ENCODE measurements at places on chromosomes 5 and 9. TPM values are rescaled to one million over a fixed set of nuclear protein-coding genes. Genes with fewer than 3 reads are reported as not detected.

DNA sequence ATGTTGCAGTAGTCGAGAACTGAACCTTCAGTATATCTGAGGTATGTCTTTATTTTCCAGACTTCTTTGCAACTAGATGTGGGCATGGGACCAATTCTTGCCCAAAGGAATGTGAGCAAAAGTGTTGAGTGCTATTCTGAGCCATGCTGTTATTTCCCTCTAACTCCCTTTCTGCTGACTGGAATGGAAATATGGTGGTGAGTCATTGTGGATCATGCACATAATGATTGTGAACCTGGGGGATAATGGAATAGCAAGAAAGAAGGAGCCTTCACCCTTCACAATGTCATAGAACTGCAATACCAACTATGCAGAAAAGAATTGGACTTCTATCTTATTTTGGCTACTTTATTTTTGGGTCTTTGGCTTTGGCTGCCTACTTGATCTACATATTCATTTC lies 10.3 kb upstream of the DOCK2 start:
- no peaks in the 10 kb centered on the region for H3K36me3 ChIP-seq
- no peak overlapping the region for H3K27ac ChIP-seq
- H3K4me3 ChIP-seq = no peak overlapping the region
- H3K27me3 ChIP-seq = peaks cover 4% of the 10 kb centered on the region
- no peaks in the 10 kb centered on the region for H3K4me1 ChIP-seq

The DOCK2 gene
- 121 TPM for polyA plus RNA-seq

DNA sequence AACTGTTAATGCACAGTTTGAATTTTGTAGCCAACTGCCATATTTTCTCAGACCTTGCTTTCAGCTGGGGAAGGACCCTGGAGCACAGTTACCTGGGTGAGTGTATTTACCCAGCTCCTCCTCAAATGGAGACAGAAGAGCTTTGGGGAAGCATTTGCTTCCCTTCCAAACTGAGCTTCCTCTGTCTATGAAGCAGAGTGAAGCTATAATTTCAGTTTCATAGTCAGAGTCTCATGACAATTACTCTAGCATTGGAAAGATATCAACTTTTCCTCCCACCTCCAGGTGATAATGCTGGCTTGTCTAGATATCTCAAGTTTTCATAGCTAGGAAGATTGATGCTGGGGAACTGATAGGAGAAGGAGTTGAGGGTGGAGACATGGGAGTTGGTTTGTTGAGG lies 406.4 kb upstream of the CLINT1 start:
- DNase-seq = no peak
- no peaks in the 10 kb centered on the region for H3K36me3 ChIP-seq
- H3K4me3 ChIP-seq = no peak overlapping the region
- H3K27ac ChIP-seq = no peak overlapping the region

DNA sequence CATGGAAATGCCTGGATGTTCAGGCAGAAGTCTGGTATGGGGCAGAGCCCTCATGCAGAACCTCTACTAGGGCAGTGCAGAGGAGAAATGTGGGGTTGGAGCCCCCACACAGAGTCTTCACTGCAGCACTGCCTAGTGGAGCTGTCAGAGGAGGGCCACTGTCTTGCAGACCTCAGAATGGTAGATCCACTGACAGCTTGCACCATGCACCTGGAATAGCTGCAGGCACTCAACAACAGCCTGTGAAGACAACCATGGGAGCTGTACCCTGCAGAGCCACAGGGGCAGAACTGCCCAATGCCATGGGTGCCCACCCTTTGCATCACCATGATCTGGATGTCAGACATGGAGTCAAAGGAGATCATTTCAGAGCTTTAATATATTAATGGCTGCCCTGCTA lies 36.9 kb downstream of the TRIP13 start:
- no peaks in the 10 kb centered on the region for H3K36me3 ChIP-seq
- peaks cover 6% of the 10 kb centered on the region for H3K27me3 ChIP-seq
- H3K4me1 ChIP-seq = peaks cover 3% of the 10 kb centered on the region
- no peak overlapping the region for H3K4me3 ChIP-seq

The FCN2 gene
- not detected for polyA plus RNA-seq

- H3K27ac ChIP-seq = peak overlapping the region; percentile 80
- H3K4me1 ChIP-seq = peaks cover 19% of the 10 kb centered on the region
- peak overlapping the region; percentile 86 for H3K4me3 ChIP-seq
Measured at GRCh38 chr5:111757355-111758283, 625 bp upstream of the NREP start.

DNA sequence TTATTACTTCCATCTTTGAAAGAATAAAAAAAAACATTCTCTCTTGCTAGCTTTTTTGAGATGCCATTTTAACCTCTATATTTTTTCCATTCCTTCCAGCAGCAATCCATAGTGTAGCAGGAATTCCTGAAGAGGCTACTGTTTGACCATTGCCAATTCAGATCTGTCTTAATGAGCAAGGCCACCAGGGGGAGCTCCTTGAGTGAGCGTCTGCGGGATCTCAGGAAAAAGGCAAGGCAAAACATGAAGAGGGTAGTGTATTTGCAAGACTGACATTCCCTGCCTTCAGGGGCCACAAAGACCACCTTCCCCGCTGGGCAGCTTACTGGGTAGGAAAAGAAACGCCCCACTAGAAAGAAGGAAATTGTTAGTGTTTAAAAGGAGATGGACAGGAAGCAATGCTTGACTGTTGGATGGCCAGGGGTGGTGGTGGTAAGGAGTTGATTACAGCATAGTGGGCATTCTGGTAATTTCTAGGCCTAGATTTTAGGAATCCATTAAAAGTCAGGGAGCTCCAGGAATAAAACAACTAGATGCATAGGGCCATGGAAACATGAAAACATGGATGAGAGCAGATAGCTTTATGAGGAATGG lies 206.6 kb upstream of the HAPLN1 start:
- no peaks in the 10 kb centered on the region for H3K4me1 ChIP-seq
- H3K27ac ChIP-seq = no peak overlapping the region

DNA sequence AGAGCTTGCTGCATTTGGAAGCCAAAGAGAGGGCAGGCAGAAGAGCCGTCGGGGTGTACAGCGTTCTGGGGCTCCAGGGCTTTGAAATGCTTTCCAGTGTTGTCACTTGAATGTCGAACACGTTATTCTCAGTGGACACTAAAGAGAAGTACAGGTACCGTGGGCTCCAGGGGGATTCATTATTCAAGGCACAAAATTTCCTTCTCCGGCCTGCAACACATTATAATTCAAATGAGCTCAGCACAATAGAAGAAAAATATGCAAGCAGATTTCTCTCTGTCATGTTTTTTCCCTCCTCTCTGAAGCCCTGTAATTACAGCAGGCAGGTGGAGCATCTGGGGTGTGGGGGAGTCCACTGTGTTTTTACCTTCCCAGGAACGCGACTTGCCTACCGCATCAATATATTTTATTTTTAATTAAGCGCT lies 293.1 kb downstream of the ZSWIM6 start:
- H3K4me3 ChIP-seq = peak overlapping the region; percentile 69
- no peak overlapping the region for H3K27ac ChIP-seq
- peaks cover 21% of the 10 kb centered on the region for H3K4me1 ChIP-seq

GRCh38 chr9:135568026-135568425 lies 6.5 kb downstream of the PAEP start:
- no peaks in the 10 kb centered on the region for H3K4me1 ChIP-seq
- no peak overlapping the region for H3K4me3 ChIP-seq
- H3K27me3 ChIP-seq = peaks cover 4% of the 10 kb centered on the region
- no peak overlapping the region for H3K27ac ChIP-seq
- H3K36me3 ChIP-seq = no peaks in the 10 kb centered on the region
- no peak for DNase-seq

DNA sequence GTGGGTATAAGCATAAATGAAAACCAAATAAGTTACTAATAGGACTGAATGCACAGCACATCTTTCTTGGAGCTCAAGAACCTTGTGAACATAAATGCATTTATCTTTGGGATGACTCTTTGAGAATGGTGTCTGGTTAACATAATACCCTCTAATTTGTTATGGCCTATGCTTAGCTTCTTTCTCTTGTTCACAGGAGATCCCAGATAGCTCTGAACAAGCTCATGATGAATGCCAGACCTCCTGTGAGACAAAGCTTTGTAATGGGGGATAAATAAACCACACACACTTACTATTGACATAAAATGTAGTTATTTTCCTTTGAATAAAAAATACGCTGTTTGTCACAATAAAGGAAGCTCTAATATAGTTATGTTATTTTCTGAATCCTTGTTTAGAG lies 111.5 kb downstream of the PSAT1 start:
- no peak overlapping the region for H3K4me3 ChIP-seq
- no peak for DNase-seq
- no peak overlapping the region for H3K27ac ChIP-seq
- no peaks in the 10 kb centered on the region for H3K4me1 ChIP-seq
- no peaks in the 10 kb centered on the region for H3K36me3 ChIP-seq

The CENPP gene
- polyA plus RNA-seq = 4.5 TPM

GRCh38 chr5:34517249-34517648 lies 138.9 kb upstream of the RAI14 start:
- H3K4me1 ChIP-seq = no peaks in the 10 kb centered on the region
- no peaks in the 10 kb centered on the region for H3K36me3 ChIP-seq
- H3K4me3 ChIP-seq = no peak overlapping the region
- no peak for DNase-seq

DNA sequence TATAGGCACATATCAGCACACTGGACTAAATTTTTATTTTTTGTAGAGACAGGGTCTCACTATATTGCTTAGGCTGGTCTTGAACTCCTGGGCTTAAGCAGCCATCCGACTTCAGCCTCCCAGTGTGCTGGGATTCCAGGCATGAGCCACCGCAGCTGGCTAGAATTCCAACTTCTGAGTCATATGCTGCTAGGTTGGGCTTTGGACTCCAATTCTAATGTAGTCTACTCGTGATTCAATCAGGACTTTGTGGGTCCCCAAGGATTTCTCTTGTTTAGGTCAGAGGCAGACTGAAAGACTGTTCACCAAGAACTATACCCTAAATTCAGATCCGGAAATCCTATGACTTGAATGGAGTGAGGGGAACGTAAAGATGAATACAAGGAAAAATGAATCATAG lies 68.2 kb upstream of the CHD1 start:
- no peaks in the 10 kb centered on the region for H3K27me3 ChIP-seq
- no peak overlapping the region for H3K27ac ChIP-seq
- H3K4me1 ChIP-seq = peaks cover 10% of the 10 kb centered on the region

The PCDHGA6 gene
- not detected for polyA plus RNA-seq

DNA sequence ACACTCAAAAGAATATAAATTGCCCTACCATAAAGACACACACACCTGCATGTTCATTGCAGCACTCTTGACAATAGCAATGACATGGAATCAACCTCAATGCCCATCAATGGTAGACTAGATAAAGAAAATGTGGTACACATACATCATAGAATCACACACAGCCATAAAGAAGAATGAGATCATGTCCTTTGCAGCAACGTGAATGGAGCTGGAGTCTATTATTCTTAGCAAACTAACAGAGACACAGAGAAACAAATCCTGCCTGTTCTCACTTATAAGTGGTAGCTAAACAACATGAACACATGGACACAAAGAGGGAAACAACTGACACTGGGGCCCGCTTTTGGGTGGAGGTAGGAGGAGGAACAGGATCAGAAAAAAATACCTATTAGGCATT lies 2062.2 kb upstream of the CDH6 start:
- no peaks in the 10 kb centered on the region for H3K36me3 ChIP-seq
- no peak for DNase-seq
- H3K27ac ChIP-seq = no peak overlapping the region
- no peaks in the 10 kb centered on the region for H3K4me1 ChIP-seq
- H3K4me3 ChIP-seq = no peak overlapping the region

The TEX10 gene
- 5.9 TPM for polyA plus RNA-seq

The CD74 gene
- 982 TPM for polyA plus RNA-seq

The CATSPER3 gene
- polyA plus RNA-seq = not detected

The CDH6 gene
- polyA plus RNA-seq = not detected

The RNF145 gene
- polyA plus RNA-seq = 4.3 TPM

The ALDH1B1 gene
- polyA plus RNA-seq = 8.8 TPM

DNA sequence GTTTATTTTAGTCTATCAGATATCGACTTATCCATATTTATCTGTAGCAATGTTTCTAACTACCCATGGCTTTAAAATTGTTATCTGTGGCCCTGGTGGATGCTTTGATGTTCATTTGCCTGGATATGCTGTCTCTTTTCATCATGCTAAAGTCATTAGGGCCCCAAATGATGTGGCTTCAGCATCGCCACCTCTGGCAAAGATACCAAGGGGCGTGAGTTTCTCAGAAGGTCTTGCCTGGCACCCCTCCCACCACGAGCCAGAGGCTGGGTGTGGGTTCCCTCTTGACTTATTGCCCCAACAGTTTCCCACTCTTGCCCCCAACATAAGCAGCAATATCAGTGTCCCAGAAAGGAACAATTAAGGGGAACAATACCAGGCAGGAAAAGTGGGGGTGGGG lies 5.4 kb downstream of the ROPN1L start:
- H3K36me3 ChIP-seq = no peaks in the 10 kb centered on the region
- peaks cover 3% of the 10 kb centered on the region for H3K27me3 ChIP-seq
- peaks cover 60% of the 10 kb centered on the region for H3K4me1 ChIP-seq
- H3K27ac ChIP-seq = peak overlapping the region; percentile 71
- H3K4me3 ChIP-seq = peak overlapping the region; percentile 31

DNA sequence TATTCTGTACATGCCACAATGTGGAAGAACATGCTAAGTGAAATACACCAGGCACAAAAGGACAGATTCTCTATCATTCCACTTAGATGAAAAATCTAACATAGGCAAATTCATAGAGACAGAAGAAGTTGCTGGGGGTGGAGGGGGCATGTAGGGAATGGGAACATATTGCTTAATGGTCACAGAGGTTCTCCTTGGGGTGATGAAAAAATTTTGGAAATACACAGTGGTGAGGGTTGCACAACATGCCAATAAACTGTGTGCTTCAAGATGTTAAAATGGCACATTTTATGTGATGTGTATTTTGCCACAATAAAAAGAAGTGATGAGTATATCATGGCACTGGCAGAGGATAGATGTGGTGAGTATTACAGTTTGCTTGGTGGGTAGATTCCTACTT lies 111.9 kb downstream of the SUSD1 start:
- no peaks in the 10 kb centered on the region for H3K27me3 ChIP-seq
- H3K4me1 ChIP-seq = peaks cover 27% of the 10 kb centered on the region
- H3K4me3 ChIP-seq = no peak overlapping the region
- no peak for DNase-seq
- peaks cover 16% of the 10 kb centered on the region for H3K36me3 ChIP-seq

DNA sequence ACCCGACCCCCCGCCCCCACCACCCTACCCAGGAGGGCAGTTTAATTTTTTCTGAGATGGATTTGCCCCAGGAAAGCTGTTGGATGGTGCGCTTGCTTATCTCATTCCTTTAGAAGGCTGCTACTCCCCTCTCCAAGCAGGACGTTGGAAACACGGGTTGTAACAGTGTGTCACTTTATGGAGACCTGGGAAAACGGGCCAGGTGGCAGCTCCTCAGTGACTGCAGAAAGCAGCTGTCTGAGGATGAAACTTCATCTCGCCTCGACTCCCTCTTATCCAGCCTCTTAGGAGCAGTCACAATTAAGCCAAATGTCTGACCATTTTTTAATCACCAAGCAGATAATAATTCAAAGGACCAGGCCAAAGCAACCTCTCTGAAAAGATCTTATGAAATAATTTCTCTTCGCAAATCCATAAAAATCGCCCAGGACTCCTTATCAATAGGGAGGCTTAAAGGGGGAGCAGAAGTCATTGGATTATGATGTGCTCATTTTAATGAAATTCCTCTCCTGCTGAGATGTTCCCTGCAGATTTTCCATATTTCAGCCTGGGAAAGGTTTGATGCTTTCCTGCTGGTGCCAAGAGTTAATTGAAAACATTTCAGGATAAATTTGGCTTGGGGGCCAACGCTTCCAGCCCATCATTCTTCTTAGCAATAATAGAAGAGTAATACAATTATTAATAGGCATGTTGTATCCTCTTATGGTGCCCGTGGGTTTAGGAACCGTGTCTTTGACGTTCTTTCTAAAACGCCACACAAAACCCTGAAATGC lies 26.0 kb downstream of the GAS1 start:
- no peaks in the 10 kb centered on the region for H3K4me1 ChIP-seq
- no peak for DNase-seq
- H3K27ac ChIP-seq = no peak overlapping the region
- peaks cover 5% of the 10 kb centered on the region for H3K27me3 ChIP-seq

The AHRR gene
- polyA plus RNA-seq = not detected

Data from immature natural killer cell (primary cell).